ENCODE measurements at places on chromosomes 3 and 15. TPM values are rescaled to one million over a fixed set of nuclear protein-coding genes. Genes with fewer than 3 reads are reported as not detected.

DNA sequence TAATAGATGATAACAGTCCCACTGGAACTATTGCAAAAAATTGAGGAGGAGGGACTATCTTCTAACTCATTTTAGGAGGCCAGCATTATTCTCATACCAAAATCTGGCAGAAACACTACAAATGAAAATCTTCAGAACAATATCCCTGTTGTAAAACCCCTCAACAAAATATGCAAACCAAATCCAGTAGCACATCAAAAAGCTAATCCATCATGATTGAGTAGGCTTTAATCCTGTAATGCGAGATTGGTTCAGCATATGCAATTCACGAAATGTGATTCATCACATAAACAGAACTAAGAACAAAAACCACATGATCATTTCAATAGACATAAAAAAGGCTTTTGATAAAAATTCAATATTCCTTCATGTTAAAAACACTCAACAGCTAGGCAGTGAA lies 23.9 kb upstream of the PLSCR2 start:
- no peak for DNase-seq

- no peak for DNase-seq
Measured at GRCh38 chr3:166607933-166608521, 770.8 kb upstream of the BCHE start.

Gene MAGEL2
- not detected for total RNA-seq

DNA sequence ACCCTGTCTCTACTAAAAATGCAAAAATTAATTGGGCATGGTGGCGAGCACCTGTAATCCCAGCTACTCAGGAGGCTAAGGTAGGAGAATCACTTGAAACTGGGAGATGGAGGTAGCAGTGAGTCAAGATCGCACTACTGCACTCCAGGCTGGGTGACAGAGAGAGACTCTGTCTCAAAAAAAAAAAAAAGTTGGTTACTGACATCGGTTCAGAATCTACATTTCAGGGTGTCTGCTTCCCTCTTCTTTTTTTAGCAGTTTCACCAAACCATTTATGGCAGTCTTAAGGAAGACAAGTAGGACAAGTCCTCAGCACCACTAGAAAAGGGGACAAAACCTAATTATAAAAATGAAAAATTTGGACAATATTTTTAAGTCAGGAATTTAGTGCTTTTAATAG lies 3.3 kb upstream of the USP4 start:
- no peak for DNase-seq
